ENCODE measurements at places on chromosomes 1 and 21.

DNA sequence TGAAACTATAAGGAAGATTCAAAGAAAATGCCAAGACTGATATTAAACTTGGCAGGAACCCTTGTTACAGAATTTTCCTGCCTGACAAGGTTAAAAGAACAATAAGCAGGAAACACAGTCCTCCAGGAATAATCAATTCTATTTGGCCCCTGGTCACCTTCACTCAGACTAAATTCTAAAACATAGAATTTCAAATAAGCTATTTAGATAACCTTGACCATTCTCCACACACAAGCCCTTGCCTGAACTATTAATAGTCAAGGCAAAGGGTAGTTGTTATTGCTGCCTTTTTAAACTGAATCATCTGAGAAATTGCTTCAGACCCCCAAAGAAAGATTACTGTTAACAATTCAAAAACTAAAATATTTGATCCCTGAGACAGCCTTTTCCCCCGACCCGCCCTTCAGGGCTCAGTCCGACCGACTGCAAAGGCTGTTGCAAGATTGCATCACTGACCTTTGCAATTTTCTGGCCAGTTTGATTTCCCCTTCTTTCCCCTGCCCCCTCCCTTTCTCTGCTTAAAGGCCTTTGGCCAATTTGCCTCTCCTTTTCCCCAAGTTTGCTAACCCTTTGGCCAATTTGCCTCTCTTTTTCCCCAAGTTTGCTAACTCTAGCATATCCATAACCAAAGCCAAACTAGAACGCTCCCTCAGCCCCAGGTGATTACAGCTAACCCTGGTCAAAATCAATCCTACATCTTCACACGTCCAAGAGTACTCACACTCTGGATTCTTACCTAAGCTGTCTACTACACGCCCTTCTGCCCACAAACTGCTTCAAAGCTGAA is 1.4 kb upstream of the G0S2 start:
- DNase-seq = no peak

GRCh38 chr21:29638761-29639327 is 301.0 kb downstream of the GRIK1 start:
- DNase-seq = no peak

DNA sequence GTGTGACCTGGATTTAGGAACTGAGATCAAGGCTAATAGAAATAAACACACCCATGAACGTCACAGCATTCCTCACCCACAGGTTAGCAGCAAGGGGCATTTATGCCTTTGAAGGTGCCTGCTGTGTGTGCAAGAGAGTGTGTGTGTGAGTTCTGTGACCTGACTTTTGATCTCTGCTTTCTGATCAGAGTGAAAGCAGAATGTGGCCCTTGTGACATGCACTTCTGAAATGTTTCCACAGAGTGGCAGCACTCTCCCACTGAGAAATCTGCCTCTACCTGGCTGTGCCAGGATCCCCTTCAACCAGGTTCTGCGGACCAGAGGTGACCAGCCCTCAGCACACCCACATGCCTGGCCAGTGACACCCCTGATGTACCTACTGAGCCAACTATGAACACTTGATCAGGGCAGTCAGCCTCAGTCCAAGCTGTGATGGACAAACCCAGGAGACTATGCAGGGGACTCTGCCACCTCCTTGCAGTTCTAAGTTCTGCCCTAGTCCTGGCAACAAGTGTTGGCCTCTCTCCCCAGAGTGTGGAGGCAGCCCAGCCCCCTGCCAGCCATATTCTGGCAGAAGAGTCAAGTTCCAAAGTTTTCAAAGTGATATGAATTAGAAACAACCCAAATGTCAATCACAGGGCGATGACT is 41.0 kb downstream of the RXRG start:
- no peak for DNase-seq

GRCh38 chr21:44869781-44870747 is 3.4 kb downstream of the PTTG1IP start:
- DNase-seq = no peak

DNA sequence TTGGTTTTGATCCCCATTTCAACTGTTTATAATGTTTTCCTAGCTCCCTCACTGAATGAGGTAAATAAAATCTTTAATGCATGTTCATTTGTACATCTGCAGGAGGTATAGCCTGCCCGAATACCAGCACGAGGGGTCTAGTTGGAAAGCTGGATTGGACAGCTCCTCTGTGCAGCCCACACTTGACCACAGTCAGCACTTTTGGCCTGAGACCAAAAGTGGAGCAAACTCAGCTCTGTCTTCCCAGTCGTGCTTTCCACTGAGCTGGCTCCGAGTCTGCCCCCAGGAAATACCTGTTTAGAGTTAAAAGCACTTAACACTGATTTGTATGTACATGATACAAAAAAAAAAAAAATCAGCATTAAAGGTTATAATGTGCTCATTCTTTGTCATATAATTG is 224.4 kb downstream of the DSCAM start:
- peak; percentile 78 for DNase-seq

- no peak for DNase-seq
Measured at GRCh38 chr1:45623972-45624371, at the start of gene CCDC17. Gene CCDC17, minus strand, starts transcription at chr1:45624054. Its CDS starts 145 bp downstream, at chr1:45623909.

GRCh38 chr1:55820501-55820900 is 605.3 kb upstream of the USP24 start:
- peak; percentile 74 for DNase-seq

- DNase-seq = no peak
Measured at GRCh38 chr1:43913051-43913501, 20.5 kb upstream of the ARTN start.

GRCh38 chr1:247962911-247963588 is 2.0 kb upstream of the OR2AK2 start:
- no peak for DNase-seq

GRCh38 chr1:5129746-5130355 is 475.4 kb downstream of the AJAP1 start:
- no peak for DNase-seq

- no peak for DNase-seq
Measured at GRCh38 chr1:200233393-200233792, 176.4 kb downstream of the ZNF281 start.

GRCh38 chr1:24635195-24635843 is 7.8 kb upstream of the SRRM1 start:
- DNase-seq = peak; percentile 38

GRCh38 chr1:241375886-241376285 is 18.9 kb upstream of the RGS7 start:
- DNase-seq = no peak

- no peak for DNase-seq
Measured at GRCh38 chr1:234543442-234544086, 64.6 kb upstream of the TARBP1 start.

DNA sequence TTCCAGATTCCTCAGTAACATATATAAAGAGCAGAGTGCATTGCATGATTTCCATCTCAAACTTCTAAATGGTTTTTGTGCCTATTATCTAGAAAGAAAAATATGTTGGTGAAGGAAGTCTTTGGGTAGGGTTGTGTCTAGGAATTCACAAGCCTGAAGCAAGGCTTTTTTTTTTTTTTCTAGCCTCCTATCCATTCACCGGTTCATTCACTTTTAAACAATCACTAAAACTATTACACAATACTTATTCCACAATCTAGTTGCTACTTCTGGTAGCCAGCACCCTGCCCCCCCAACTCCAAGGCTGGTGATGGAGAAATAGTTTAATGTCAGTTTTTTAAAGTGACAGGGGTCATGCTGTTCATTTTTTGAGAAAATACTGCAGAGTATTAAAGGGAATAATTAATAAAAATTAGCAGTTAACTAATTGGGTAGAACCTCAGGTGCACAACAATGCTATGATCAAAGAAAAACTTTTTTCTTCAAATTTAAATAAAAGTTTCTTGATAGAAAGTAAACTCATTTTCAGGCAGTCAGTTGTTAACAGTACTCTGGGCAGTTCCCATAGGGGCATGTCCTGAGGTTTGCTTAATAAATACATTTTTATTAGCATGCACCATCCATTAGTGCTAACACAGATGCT is 10.9 kb downstream of the IRF2BP2 start:
- DNase-seq = no peak

DNA sequence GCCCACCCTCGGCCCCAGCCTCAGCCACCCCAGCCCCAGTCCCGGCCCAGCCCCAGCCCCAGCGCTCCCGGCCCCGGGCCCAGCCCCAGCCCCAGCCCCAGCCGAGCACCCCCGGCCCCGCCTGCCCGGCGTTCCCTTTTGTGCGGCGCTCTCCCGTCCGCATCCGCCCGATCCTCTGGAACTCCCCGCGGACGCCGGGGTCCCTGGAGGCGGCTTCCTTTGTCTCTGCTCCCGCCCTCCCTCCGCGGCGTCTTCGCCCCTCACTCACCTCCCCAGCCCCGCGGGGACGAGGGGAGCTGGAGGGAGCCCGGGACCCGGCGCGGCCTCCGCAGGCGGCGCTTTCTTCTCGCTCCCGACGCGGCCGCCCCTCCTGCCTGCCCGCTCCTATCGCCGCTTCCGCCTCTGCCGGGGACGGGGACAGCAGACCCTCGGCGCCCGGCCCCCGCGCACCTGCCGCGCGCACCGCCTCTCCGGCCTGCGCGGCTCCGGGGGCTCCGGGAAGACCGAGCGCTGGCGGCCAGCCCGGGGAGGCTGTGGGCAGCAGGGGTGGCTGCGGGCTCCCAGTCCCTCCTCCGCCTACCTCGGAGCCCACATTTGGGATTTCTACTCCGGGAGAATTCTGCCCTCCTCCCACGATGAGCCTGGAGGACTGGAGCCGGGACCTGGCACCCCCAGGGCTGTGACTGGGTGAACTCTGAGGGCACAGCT is 14.0 kb downstream of the AGRN start:
- DNase-seq = no peak

DNA sequence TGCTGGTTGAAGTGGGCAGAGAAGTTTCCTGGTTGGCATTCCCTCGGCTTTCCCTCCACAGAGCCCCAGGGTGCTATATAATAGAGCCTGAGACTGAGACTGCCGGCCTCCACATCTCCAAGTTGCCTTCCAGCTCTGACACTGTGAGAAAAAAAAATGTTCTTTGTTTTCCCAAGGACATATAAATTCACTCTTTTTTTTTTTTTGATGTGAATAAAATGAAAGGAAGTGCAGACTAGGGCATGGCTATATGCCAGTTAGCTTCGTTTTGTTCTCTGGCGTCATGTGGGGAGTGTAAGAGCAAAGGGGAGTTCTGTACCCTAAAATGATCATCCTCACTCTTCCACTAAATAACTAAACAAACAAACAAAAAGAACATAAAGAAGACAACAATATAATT is 101.6 kb downstream of the TNFSF18 start:
- DNase-seq = no peak

DNA sequence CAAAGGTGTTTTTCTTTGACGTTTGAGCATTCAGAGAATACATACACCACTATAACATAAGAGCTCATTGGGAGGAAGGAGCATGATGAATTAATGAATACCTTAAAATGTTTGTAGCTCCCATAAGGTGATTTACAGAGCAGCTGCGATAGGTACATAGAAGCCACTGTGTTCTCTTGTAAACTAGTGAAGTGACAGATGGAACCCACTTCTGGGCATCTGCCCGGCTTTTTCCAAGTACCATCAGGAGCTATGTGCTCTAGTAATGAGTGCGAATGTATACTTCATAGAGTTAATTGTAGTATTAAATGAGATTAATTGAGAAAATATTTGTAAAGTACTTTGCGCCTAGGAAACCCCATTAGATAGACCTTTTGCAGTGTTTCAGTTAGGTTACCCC is 48.4 kb downstream of the HENMT1 start:
- no peak for DNase-seq

GRCh38 chr1:235573880-235574279 is 69.6 kb upstream of the B3GALNT2 start:
- DNase-seq = no peak

DNA sequence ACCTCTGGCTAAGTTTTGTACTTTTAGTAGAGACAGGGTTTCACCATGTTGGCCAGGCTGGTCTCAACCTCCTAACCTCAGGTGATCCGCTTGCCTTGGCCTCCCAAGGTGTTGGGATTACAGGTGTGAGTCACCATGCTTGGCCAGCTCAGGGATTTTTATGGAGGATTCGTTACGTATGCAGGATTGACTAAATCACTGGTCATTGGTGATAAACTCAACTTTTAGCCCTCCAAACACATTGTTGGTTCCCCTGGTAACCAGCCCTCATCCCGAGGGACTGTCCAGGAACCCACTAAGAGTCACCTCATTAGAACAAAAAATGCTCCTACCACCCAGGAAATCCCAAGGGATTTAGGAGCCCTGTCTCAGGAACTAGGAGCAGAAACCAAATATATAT is 40.4 kb downstream of the ST3GAL3 start:
- no peak for DNase-seq

- DNase-seq = no peak
Measured at GRCh38 chr1:73909043-73909562, 288.9 kb downstream of the LRRIQ3 start.

GRCh38 chr1:154802982-154803920 is 66.8 kb downstream of the KCNN3 start:
- no peak for DNase-seq

DNA sequence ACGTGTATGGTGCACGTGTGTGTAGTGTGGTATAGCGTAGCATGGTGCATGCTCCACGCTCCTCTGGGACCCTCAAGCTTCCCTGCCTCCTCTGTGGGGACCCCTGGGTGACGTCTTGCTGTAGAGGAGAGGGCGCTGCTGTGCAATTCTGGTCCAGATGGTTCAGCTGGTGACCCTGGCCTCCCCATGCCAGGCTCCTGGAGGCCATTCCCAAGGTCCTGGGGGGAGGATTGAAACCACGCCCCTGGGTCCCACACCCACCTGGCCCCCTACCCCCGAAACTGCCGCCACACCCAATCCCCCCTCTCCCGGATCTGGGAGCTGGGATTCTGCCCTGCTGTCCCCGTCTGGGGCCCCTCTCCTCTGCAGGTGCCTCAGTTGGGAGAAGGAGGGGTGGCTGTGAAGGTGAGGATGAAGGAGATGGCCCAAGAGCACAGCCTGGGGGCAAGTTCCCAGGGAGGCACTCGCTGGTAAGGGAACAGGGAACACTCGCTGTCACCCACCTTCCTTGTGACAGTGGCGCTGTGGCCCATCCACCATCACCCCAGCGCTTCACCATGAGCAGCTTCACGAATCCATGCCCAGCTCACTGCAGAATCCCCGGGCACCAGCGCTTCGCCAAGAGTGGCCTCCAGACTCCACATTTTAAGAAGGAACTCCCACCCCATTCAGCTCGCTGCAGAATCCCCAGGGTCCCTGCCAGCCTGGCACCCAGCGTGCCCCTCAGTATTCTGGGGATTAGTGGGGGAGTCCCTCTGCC is 38.0 kb downstream of the WDR4 start:
- no peak for DNase-seq
